Suppressor macrophage (primary cell): ENCODE measurements at places on chromosomes 1 and 21.

DNA sequence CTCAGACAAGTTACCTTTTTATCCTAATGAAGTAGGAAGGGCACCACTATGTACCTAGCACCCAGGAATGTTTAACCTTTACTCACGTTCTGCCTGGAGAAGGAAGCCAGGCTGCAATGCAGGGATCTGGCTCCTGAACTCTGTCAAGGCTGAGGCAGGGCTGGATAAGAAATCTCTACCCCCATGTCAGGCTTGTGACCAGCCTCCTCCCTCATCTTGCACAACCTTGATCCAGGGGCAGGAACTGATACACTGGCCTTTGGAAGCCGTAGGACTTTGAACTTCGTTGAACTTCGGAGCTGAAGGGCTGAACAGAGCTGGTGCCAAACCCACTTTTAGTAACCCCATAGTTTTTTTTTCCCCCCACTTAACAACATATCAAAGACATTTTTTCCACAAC is 8.0 kb upstream of the AKR1A1 start:
- DNase-seq = peak; percentile 92

GRCh38 chr1:100896481-100896982 is 642 bp downstream of the SLC30A7 start:
- peak; percentile 66 for DNase-seq

- DNase-seq = peak; percentile 38
These were observed 11.1 kb upstream of the C1orf174 start for GRCh38 chr1:3910857-3911845.

DNA sequence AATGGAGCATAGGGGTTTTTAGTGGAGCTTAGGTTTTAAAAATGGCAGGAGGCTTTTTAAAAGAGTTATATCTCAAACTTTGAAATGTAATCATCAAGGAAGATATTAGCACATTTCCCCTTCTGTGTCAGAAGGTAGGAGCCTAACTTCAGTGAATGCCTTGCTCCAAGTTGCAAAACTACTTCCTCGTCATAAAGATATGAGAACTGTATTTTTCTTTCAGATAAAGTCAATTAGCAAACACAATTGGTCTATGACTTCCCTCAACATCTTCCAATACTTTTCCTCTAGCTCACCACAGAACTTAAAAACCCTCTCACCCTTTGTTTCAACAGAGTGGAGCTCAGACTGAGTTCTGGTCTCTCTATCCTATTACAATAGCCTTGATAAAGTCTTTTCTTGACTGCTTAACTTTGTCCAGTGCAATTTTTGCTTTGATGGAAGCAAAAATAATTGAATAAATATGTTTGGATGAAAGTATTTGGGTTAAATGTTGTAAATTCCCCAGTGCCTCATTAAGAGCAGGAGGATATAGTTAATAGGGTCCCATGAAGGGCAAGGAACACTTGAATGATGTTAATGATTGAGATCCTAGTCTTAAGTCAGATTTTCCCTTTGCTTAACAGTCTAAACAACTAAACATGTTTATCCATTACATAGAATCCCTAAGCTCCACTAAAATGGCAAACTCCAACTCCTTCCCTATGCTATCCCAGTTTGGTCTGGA is 58.9 kb downstream of the TNFSF18 start:
- no peak for DNase-seq

GRCh38 chr1:58283388-58284224 is 262.9 kb downstream of the OMA1 start:
- no peak for DNase-seq

- DNase-seq = no peak
These were observed 1.8 kb downstream of the UBAP2L start for GRCh38 chr1:154222518-154222917.

GRCh38 chr1:52266507-52266906 is 99.5 kb downstream of the CC2D1B start:
- DNase-seq = no peak

- DNase-seq = peak; percentile 26
These were observed 32.0 kb upstream of the WASF2 start for GRCh38 chr1:27521861-27522431.

GRCh38 chr1:119712342-119713038 is 756 bp downstream of the PHGDH start:
- peak; percentile 44 for DNase-seq

- no peak for DNase-seq
These were observed 18.3 kb upstream of the PRSS38 start for GRCh38 chr1:227797144-227797543.

DNA sequence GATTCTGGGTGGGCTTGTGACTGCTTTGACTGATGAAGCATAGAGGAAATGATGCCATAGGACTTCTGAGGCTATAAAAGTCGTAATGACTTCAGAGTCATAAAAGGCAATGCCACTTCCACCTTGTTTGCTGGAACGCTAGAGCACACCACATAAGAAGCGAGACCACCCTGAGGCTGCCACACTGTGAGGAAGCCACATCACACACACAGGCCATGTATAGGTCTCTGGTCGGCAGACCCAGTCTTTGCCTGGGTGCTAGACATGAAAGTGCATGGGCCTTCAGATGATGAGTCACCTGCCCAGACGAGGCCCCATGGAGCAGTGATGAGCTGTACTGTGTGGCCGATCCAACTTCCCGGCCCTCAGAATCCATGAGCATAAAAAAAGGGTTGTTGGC is 14.2 kb upstream of the KANK4 start:
- no peak for DNase-seq

DNA sequence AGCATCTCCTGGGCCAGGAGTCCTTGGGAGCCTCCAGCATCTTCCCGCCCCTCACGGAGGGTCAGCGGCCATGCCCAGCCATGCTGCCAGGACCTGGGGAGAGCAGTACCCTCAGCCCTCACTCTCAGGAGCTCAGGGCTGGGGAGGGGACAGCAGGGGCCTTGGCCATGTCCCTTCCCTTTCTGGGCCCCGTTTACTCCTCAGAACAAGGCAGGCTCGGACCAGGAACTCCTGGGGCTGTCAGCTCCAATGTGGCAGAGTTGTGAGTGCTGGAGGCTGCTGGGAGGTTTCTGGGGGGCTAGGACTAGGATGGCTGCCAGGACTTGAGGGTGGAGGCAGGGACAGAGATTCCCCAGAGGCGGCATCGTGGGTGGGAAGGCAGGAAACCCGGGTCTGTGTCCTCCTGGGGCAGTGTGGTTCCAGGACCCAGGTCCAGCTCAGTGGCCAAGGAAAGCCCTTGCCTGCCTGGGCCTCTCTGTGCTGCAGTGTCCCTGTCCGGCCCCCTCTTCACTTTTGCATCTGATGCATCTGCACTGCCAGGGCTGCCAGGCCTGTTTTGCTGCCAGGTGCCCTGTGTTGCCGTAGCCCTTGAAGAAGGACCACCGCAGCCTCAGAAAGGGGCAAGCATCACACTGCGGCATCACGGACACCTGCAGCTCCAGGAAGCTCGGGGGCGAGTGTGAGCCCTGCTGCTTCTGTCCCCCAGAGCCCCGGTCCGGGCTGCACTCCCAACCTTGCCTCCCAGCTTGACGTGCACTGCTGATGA is 223.9 kb downstream of the CAMTA1 start:
- DNase-seq = no peak

DNA sequence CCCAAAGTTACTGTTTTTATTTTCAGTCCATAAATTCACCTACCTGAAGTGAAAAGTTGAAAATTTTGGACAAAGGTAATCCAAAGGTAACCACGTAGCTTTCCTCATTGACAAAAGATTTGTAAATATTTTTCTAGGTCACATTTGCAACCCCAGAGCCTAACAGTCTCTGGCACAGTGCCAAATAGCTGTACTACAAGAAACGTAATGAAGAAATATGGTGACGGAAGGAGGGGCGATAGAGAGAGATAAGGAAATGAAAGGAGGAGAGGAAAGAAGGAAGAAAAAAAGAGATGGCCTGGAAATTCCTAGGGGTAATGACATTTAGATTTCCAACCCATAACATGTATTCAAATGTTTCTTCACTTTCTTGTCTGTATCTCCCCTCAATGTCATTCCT is 159.4 kb downstream of the BARHL2 start:
- no peak for DNase-seq

DNA sequence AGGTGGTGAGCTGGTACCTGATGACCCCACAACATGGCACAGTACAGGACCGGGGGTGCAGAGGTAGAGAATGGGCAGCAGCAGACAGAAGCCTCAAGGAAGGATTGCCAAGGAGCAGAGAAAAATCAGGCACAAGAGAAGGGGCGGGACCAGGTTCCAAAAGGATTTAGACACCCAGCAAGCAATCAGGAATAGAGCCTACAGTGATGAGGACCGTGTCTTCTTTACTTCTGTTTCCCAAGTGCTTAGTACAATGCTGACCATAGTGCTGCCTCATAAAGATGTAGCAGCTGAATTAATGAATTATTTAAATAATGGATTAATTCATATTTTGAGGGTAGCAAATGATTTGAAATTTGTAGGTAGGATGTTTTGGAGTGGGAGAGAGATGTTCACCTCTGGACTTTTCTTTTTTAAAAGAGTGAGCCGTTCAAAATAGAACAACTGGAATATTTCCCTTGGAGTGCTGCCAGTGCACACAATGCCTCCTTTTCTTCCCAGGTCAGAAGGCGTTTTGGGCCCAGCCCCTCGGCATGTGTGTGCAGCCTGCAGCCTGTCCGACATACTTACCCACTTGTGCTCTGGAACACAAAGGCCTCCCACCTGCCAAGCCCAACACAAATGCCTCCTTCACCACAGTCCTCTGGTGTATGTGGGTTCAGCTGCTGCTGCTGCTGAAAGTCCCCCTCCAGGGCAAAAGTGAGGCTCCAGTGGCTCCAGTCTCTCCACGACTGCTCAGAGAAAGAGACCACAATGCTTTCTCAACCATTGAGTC is 19.6 kb downstream of the KANK4 start:
- no peak for DNase-seq

DNA sequence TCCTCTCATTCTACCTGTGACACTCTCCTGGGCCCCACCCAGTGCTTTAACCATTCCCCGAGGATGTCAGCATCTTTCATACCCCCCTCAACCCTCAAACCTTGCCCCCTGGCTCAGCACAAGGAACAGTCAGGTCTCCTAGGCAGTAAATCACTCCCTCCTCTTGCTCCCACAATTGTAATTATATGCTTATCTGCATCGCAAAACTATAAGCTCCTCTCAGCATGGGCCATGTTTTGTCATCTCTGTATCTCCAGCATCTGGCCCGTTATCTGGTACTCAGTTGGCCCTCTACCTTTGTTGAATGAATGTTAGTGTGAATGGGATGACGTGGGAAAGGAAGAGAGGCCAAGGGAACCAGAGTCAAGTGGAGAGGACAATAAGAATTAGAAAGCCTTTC is 2.8 kb upstream of the ELOVL1 start:
- DNase-seq = no peak

GRCh38 chr1:240579511-240579910 is 32.4 kb downstream of the GREM2 start:
- DNase-seq = no peak

DNA sequence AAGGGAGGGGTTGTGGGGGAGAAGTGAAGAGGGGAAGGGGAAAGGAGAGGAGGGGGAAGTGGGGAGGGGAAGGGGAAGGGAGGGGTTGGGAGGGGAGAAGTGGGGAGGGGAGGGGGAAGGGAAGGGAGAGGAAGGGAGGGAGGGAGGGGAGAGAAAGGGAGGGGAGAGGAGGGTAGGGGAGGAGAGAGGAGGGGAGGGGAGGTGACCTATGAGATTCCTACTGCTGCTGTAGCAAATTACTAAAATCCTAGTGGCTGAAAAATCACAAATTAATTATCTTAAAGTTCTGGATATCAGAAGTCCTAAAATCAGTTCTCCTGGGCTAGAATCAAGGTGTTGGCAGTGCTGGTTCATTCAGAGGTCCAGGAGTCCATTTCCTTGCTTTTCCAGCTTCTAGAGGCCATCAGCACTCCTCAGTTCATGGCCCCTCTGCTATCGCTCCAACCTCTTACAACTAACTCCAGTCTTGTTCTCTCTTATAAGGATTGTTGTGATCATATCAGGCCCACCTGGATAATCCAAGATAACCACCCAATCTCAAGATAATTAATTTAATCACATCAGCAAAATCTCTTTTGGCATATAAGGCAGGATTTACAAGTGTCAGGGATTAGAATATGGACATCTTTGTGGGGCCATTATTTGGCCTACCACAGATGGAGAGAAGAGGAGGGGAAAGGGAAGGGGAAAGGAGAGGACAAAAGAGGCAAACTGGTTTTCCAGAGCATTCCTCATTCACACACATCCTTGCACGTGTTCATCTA is 30.4 kb upstream of the KANK4 start:
- DNase-seq = no peak

DNA sequence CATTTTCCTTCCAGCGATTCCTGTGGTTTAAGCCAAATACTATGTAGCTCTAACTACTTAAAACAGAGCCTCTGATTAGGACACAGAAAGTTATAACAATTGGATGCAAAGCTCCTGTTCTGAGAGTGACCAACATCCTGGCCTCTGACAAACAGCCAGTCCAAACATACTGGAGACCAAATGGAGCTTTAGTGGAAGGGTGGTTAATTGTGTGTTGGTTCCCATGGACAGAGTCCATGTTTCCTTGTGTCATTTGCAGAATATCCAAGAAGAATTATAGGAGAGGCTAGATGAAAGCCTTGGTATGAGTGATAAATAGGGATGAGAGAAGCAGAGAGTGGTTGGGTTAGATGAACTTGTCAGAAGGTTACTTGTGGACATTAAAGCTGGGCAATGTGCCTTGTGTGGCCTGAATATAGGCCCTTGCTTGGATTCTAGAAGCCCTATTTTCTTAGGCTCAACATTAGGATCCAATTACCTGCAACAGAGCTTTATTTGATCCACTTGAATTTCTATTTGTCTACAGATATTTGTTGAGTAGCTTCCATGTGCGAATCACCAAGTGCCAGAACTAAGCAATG is 180.5 kb upstream of the GORAB start:
- no peak for DNase-seq

DNA sequence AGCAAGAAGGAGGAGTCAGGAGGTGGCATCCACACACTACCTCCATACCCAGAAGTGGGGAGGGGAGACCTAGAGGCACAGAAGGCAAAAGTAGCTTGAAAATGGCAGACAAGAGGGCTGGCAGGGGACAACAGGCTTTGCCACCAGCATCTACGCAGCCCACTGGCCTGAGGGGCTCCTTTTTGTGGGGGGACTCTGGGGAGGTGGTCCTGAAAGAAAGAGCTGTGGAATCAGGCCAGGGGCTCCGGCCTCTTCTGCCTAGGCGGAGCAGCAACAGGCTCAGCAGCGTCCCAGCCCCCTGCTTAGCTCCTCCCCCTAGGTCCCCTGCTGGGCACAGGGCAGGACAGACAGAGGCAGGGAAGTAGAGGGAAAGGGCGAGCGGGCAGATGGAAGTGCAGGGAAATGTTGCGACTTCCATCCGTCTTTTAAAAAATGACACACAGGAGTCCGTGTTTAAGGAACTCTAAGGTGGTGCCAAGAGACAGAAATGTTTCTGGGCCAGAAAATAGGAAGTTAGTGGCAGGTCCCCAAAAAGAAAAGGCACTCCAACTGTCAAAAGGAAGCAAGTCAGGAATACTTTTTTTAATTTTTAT is 10.0 kb upstream of the LEFTY2 start:
- peak; percentile 48 for DNase-seq
